ENCODE measurements at places on chromosomes 7 and 10. TPM values are rescaled to one million over a fixed set of nuclear protein-coding genes. Genes with fewer than 3 reads are reported as not detected.

DNA sequence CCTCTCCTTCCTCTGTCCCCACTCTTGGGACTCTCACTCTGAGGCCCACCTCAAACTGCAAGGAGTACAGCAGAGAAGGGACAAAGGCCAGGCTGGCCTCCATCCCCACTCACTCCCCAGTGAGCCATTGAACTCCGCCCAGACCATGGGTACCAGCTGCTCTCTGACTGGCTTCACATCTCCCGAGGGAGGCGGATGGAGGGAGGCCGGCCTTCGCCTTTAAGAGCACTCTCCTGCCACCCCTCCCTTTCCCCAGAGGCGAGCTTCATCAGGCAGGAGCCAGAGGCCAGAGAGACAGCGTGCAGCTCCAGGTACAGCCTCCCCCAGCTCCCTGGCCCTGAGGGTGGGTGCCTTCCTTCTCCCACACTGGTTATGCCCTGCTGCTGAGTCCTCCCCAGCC is 1.8 kb upstream of the LDB3 start:
- peak; percentile 86 for DNase-seq

DNA sequence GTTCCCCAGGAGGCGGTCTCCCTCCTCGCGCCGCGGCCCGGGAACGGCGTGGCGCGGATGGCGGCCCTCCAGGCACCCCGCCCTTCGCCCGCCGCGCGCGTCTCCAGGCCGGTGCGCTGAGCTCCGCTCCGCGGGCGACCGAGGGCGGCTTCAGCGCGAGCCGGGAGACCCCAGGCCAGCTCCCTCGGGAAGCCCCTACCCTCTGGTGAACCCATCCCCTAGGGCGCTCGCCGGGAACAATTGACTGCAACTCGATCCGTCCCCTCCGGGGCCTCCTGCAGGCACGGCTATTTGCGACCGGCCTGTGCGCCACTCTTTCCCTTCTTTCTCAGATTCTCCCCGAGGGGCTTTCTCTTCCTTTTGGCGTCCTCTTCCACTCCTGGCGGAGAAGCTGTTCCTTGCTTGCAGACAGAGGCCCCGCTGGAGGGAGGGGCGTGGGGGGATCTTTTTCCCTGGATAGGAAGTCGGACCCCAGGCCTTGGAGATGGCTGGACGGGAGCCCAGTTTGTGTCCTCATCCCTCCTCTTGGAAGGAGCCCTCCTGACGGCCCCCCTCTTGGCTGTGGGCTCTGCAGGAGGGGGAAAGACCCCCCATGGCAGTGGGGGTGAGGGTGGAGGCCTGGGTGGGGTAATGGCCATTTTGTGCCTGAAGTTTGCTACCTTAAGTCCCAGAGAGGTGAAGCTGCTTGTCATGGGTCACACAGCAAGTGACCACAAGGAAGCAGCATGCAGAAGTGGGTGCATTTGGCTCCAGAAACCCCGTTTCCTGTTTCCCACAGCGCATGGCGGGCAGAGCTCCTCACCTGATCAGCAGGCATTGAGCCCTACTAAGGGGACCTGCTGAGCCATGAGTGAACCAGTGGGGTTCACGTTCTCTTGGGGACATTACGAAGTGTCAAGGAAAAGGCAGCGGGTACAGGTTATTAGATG is 171.2 kb upstream of the TNRC18 start:
- peak; percentile 90 for DNase-seq

DNA sequence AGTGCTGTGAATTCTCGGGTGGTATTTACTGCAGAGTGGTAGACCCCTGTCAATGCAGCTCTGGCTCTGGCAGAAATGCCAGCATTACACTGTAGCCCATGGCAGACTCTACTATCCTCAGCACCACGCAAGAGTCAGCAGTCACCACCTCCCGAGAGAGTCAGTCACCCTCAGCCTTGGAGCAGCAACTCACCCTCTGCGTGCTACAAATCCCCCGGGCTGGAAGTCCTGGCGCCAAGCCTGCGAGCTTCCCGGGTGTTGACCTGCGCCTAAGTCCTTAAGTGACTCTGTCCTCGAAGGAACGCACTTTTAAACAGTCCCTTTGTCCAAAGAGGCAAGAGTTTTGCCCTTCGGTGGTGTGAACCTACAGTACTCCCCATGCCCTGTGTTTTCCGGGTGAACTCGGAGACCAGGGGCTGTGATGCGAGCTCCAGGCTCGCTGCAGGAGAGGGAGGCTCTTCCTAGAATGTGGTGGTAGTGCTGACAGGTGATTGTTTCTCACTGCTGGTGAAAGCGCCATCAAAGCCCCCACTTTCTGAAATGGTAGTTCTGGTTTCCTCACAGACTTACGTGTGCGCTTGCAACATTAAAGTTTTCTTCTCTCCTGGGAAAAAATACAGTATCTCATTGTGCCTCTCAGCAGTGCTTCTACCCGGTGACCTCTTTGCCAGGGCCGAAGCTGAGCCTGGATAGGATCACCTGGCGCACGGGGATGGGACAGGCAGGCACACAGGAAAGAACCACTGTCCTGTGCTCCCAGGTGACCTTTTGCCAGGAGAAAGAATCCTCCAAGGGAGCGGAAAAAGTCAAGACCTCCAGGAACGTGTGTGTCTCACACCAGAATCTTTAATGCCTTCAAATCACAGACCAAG is 33.1 kb upstream of the MBL2 start:
- no peak for DNase-seq

- DNase-seq, result no peak
These were observed 113.6 kb downstream of the ADCY1 start for GRCh38 chr7:45687721-45688120.

- DNase-seq, result peak; percentile 18
These were observed 61.2 kb upstream of the MEOX2 start for GRCh38 chr7:15747712-15748111.

DNA sequence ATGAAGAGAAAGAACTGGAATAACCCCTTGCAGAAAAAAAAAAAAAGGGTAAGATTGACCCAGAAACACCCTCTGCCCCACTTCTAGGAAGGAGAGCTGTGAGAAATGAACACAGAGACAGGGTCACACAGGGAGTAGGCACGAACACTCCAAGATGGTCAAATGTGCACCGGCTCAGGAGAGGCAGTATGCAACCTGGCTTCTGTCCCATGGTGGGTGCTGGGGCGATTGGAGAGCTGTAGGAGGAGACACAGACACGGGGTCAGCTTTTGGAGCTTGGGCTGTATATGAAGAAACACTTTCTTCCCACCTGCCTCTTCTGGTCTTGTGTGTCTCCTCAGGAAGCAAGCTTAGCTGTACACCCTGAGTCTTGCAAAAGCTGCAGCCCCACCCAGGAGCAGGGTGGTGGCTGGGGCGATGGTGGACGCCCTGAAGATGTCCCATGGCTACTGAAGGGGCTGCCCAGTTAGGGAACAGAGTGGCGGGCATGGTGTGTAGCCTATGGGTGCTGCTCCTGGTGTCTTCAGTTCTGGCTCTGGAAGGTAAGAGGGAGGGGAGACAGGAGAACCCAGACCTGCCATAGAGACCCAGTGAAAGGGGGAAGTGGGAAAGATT is 8.0 kb downstream of the EPHB6 start:
- DNase-seq, result peak; percentile 76

DNA sequence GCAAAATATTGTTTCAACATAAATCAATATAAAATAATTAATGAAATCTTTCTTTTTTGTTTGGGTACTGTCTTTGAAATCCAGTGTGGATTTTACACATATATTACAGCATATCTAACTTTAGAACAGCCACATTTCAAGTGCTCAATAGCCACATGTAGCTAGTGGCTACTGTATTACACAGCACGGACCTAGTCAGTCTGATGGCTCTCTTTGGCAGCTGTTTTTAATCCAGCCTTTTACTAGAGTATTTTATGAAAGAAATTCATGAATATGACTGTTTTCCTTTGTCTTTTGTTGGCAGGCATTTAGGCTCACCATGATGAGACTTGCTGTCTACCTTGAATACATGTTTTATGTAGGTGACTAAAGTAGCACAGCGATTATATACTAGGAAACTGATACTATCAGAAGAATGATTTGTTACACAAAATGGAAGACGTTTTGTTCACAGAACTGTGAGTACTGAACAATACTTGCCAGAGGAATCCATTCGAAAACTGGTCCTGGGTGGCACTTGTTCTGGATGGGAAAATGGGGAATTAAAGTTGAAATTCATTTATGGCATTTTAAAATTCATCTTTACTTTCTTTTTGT is 386.7 kb downstream of the PHTF2 start:
- DNase-seq, result no peak

- no peak for DNase-seq
These were observed 114.3 kb downstream of the ALOX5 start for GRCh38 chr10:45488365-45488764.

DNA sequence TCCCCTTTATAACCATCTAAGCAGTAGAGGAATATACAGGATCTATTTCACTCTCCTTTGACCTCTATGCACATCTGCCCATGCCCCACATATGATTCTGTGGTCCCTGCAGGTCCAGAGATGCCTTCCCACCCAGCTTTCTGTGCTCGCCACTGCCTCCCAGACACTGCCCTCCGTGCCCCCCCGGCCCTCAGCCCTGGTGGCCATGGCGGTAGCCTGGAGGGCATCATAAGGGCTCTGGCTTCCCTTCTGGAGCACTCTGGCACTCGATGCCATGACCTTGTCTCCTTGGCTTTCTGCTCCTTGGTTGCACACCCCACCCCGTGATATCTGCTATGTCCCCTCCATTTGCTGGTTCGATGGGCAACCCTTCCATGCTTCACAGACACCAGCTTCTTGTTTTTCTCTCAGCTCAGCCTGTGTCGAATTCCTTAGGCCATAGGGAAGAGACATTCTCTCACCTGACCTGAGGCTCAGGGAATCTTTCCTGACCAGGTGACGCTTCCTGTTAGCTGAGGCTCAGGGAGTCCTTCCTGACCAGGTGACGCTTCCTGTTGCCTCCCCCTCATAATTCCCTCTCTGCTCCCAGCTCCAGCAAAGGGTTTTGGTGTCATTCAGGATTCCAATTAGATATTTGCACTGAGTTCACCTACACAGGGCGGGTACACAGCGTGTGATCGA is 100.4 kb upstream of the GLI3 start:
- peak; percentile 9 for DNase-seq

DNA sequence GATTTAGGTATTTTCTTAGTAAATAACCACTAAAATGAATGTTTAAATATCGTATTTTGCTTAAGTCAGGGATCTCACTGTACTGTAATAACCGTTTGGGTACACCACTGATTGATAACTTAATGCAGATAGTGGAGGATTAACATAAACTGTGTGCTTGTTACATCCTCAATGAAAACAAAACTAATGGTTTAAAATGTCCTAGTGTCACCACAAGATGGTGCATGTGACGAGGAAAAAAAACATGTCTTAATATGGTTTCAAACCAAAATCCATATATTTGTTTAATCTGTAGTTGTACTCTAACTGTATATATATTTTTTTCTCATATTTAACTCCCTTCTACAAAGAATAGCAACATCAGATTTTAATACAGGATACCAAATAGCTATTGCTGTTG is 19.2 kb downstream of the ARMC10 start:
- DNase-seq, result no peak

DNA sequence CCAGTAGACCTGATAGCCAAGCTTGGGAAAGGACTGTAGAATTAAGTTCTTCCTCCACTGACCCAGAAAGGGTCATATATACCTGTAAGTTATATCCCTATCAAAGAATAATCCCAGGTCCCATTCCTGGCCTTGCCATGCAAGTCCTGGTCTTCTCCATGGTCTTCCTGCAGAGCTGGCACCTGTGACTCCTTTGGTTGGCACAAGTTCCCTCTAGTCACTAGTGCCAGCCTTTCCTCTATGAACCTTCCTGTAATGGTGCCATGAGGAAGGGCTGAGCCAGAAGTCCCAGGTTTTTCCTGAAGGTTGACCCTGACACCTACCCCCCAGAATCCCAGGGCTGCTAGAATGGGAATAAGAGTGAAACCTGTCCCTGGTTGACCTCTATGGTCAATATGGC is 54.1 kb upstream of the UNC5B start:
- no peak for DNase-seq

DNA sequence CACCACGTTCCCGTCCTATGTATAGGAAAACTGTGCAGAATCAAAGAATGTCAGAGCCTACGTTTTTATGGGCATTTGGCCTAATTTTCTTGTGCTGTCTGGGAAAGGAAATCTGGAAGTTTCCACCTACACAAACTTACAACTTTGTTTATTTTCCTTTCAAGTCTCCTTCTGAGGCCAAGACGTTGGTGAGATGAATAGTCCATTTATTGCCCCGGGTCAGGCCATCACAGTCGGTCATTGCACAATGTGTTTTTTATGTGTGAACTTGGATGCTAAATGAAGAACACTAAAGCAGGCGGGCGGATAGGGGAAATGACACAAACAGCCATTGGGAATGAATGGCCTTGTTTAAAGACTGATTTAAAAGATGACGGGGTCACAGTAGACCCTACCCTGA is 38.6 kb downstream of the TRIL start:
- no peak for DNase-seq

GRCh38 chr7:158268816-158269535 is 318.6 kb downstream of the PTPRN2 start:
- peak; percentile 71 for DNase-seq

- DNase-seq, result peak; percentile 30
These were observed 93.2 kb downstream of the REEP3 start for GRCh38 chr10:63614371-63614891.

- DNase-seq, result no peak
These were observed 44.1 kb upstream of the LAMB1 start for GRCh38 chr7:108046952-108047506.

- DNase-seq, result no peak
These were observed 30.9 kb downstream of the KCNMA1 start for GRCh38 chr10:77606751-77607150.

- peak; percentile 75 for DNase-seq
These were observed 147.3 kb downstream of the CELF2 start for GRCh38 chr10:11164803-11165590.

GRCh38 chr10:9922126-9922870 is 1095.4 kb upstream of the CELF2 start:
- DNase-seq, result peak; percentile 50

GRCh38 chr7:27095050-27095896 is 527 bp downstream of the HOXA1 start:
- DNase-seq, result peak; percentile 80

DNA sequence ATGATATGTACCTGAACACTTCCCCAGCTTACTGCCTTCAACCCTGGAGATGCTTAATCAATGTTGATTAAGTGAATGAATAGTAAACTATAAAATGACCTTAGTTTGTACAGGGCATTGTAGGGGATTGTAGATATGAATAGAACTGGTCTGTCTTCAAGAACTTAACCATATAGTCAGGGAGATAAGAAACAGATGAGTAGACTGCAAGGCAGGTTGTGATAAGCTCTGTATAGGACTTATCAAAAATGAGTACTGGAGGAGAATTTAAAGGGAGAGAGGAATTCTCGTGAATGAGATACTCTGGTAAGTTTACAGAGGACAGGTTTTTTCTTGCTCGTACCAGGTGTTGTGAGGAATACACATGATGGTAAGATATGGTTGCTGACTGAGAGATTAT is 27.6 kb downstream of the SGPL1 start:
- DNase-seq, result no peak

ZMIZ1 gene
- total RNA-seq, result 50.4 TPM

NKX2-3 gene
- not detected for total RNA-seq

SUGCT gene
- total RNA-seq, result 21.7 TPM

MGMT gene
- 18.3 TPM for total RNA-seq

ANKRD61 gene
- total RNA-seq, result not detected

P4HA1 gene
- total RNA-seq, result 143 TPM

FAM25G gene
- total RNA-seq, result not detected
